ENCODE measurements at places on chromosomes 6 and 20.

DNA sequence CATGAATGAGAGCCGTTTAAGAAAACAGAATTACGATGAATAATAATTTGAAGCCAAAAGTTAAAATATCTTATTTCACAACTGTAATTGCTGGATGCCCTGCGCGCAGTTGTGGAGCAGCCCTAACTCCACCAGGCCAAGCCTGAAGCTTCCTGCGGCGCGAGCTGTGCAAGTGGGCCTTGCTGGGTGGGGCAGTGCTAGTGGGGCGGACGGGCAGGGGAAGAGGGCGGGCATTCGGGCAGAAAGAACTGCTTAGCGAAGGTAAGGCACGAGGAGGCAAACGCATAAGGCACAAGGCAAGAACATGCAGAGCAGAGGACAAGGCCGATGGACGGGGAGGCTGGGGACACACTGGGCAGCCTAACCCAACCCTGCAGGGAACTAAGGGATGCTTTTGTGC lies 2.3 kb downstream of the HLA-DQB2 start:
- no peak for DNase-seq

DNA sequence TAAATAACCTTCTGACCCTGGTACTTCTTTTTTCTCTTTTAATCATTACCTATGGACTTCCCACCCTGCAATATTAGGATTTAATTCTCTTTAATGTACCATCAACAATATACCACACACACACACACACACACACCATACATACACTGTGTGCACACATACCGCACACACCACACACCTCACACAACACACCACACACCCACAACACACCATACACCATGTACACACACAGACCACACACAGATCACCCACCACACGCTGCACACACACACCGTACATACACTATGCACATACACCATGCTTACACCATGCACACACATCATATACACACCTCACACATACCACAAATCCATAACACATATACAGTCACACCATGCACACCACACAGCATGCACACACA lies 57.4 kb upstream of the MAP3K4 start:
- no peak for DNase-seq

DNA sequence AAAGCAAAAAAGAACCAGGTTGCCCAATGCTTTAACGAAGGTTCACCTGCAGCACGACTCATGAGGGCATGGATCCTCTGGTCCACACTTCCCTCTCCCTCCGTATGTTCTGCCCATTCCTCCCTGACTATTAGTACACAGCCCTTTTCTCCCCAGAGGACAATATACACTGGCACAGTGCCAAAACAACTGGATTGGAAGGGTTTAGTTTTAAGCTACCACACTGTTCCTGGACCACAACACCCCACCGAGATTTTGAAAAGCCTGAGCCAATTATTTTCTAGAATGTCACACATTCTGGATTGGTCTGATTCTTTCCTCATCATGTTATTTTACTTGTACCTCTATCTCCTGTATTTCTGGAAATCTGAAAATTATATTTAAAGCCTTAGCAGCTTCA lies 2.9 kb upstream of the AKAP7 start:
- DNase-seq, result no peak

GRCh38 chr6:106997392-106998158 lies 23.0 kb upstream of the CD24 start:
- DNase-seq, result peak; percentile 71

DNA sequence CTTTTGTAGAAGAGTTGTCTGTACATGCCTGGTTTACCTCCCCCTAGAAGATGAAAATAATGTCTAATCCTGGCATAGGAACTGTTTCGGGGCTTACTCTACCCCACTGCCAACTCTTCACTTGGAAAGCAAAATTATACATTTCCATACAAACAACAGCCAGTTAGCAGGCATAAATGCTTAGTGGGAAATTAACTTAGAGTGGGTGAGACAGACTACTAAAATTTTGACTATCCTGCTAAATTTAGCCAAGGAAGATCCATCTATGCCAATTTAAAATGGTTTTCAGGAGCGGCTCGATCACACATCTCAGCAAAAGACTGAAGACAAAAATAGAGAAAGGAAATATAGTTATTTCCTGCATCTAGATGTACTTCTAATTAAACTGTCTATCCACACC lies 221.2 kb downstream of the TPBG start:
- DNase-seq, result no peak

- no peak for DNase-seq
These were observed 106.3 kb downstream of the RNF144B start for GRCh38 chr6:18493382-18493891.

DNA sequence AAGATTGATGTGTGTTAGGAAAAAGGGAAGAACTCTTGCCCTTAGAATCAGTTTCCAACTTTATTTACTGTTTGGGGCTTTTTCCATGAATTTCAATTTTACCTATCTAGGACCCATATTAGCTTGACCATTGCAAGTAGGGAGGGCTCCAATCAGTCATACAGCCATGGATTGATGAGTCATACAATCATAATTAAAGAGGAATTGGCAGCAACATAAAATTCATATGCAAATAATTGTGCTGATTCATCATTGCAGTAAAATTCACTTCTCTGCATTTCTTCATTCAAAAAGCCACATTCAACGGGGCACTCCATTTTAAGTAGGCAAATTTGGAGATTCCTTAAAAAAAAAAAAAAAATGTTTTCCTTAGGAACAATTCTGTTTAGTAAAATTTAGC lies 1016.4 kb downstream of the KIF16B start:
- DNase-seq, result no peak

GRCh38 chr20:8808202-8808535 lies 260.7 kb upstream of the PLCB4 start:
- DNase-seq, result no peak
